Activated T-helper 1 cell treated with anti-CD3 and anti-CD28 coated beads, Interleukin-2, amount 50 U/mL, for 16 hours (primary cell): ENCODE measurements at places on chromosomes 12 and 14.

DNA sequence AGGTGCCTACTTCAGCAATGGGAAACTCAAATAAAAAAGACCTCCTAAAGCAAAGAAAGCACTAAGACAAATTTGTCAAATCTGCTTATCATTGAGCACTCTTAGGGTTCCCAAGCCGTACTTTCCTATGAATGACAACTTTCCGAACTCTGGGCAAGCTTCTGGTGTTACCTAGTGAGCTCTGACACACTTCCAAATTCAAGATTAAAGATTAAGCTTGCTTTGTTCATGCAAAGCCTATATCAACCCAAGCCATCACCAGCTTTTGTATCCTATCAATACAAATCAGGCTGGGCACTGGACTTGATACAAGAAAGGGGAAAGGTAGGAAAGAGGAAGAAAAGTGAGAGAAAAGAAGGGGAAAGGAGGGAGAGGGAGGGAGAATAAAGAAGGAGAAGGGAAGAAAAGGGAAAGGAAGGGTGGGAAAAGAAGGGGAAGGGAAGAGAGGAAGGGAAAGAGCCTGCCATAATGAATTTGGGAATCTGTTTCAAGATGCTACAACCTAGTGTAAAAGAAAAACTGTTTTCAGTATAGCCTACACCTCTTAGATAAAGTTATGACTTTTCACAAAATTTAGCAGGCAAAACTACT is 23.8 kb upstream of the FBLN5 start:
- no peak for DNase-seq

- no peak for DNase-seq
These were observed 71.2 kb downstream of the NINJ2 start for GRCh38 chr12:592024-592505.

- DNase-seq: no peak
These were observed 46.9 kb downstream of the CYP46A1 start for GRCh38 chr14:99730876-99731546.

GRCh38 chr12:102883204-102883799 is 33.7 kb downstream of the PAH start:
- DNase-seq: no peak

- no peak for DNase-seq
These were observed 377.7 kb downstream of the SLC16A7 start for GRCh38 chr12:59973515-59973914.

GRCh38 chr14:55572578-55572977 is 7.4 kb upstream of the KTN1 start:
- no peak for DNase-seq

DNA sequence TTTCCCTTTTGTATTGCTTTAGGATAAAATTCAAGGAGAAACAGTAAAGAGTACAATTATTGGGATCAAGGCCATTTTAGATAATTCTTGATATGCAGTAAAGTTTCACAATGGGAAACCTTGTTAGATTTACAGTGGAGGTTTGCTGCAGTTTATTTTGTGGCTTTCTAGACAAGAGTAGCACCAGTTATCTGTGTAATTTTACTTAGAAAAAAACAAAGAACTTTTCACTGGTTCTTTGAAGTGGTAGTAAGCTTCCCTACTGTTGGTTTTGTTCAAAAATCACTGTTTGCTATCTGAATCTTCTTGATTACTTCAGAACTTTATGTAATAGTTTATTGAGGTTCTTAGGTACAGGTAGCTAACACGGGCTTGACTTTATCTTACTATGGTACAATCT is 42.0 kb downstream of the ADIPOR2 start:
- no peak for DNase-seq

DNA sequence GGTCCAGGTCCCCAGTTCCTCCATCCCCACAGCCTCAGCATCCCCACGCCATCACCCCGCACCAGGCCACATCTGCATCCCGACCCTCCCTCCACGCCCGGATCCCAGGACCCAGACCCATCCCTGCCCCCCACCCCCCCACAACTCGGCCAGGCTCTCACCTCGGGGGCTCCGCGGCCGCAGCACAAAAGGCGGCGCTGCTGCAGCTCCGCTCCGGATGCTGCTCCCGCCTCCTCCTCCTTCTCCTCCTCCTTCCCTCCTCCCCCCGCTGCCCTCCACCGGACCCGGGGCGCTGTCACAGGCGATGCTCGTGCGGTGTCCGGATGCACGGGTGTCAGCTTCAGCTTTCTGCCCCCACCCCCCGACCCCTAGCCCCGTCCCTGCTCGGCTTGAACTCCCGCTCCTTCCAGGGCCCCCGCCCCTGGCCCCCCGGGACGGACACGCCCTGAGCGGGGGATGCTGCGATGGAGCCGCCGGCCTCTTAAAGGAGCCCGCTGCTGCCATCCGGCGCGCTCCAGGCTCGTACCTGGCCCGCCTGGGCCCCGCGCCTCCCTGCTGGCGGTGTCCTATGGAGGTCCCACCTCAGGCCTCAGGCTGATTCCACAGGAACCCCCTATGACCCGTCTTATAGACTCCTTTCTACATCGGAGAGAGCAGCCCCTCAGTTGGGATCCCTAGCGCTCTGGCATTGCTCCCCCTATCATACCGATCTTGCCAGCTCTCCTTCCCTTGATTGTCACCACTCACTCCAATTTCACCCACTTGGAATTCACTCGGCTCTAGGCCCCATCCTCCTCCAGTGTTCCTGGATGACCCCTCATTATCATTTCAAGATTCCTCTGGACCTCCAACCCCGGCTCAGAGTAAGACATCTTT is at the start of gene MAP3K12:
Gene MAP3K12 (minus strand): TSS at position 193 of the 876 bp plus-strand sequence. CDS start 12,067 bp downstream, outside the sequence.
- peak; percentile 34 for DNase-seq

DNA sequence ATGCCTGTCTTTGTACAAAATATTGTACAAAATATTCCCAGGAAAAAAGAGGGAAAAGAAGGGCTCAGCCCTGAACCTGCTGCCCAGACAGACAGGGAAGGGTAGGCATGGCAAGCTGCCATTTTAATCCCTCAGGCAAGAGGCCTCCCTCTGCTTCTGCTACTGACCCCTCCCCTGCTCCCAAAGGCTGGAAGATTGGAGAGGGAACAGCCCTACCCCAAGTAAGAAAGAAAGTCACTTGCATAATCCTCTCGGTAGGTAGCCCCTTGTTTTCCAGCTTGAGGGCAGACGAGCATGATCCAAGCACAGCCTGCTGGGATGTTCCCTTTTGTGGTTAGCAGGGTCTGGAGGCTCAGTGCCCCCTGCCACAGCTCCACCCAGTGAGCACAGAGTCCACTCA is 20.7 kb downstream of the ADCY6 start:
- no peak for DNase-seq

DNA sequence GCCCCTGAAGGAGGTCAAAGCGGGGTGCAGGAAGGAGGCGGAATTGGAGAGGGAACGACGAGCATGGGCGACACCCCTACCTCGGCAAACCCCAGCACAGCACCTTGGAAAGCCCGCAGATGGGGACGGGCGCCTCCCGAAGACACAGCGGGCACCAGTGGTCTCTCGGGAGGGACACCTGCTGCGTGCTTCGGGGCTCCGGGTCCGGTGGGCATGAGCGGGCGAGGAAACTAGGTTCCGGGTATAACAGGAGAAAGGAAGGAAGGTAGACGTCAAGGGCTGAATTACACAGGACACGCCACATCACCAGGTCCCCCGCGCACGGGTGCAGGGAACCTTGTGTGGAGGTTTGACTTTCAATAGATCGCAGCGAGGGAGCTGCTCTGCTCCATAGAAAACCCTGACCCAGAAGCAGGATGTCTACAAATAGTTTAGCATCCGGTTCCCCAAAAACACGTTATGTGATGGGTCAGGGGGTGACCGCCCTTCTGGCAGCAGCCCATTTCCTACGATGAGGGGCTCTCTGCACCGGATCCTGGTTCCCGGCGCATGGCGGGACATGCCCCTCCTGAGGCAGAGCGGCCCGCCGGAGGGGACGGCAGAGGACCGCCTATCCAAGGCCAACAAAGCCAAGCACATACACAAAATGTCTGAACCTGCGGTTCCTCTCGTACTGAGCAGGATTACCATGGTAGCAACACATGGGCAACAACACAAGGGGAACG is 196.9 kb downstream of the ALG10 start:
- DNase-seq: no peak

DNA sequence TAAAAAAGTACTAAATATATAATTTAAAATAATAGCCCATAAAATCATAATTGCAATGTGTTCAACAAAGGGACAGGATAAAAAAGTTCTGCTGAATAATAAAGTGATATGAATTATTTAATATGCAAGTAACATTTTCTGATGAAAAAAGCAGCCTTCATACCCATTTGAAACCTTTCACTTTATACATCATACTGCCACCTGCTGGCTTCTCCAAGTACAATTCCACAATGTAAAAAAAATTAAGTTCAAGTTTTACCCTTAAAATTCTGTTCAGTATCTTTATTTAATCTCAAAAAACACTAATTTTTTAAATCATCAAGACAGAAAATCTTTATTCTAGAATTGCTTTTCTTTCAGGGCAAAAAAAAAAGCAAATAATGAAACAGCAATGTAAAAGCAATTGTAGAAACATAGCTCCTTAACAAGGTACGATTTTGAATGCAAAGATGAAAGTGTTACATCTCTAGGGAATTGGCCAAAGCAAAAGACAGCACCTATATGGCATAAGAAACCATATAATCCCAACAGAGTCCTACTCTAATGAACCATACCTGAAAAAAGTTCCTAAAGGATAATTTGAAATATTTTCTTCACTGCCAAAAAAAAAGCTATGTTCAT is 15.0 kb downstream of the MDM1 start:
- DNase-seq: no peak

DNA sequence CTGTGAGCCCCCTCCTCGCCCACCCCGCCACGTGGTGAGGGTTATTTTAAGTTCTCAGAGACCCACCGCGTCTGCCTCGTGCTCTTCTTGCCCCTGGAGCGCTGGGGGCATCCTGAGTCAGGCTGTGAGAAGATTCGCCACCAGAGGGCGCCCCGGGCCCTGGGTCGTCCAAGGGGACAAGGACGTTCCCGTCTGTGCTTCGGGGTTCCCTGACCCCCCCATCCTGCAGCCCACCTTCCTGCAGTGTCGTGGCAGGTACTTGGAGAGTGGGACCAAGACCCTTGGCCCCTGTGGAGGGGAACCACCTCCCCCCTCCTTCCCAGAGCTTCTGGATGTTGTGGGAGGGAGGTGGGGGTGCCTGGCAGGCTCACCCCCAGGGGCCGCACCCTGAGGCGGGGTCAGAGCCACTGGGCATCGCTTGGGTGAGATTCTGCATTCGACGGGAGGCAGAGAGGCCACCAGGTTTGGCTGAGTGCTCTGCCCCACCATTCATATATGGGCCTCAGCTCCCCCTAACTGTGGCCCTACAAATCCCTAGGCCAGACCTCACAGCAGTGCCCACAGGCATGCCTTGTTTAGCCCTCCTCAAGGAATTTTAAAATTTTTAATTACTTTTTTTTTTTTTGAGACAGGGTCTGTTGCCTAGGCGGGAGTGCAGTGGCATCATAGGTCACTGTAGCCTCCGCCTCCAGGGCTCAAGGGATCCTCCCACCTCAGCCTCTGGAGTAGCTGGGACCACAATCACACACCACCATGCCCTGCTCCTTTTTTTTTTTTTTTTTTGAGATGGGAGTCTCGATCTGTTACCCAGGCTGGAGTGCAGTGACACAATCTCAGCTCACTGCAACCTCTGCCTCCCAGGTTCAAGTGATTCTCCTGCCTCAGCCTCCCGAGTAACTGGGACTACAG is 17.0 kb downstream of the RHOF start:
- DNase-seq: peak; percentile 93

DNA sequence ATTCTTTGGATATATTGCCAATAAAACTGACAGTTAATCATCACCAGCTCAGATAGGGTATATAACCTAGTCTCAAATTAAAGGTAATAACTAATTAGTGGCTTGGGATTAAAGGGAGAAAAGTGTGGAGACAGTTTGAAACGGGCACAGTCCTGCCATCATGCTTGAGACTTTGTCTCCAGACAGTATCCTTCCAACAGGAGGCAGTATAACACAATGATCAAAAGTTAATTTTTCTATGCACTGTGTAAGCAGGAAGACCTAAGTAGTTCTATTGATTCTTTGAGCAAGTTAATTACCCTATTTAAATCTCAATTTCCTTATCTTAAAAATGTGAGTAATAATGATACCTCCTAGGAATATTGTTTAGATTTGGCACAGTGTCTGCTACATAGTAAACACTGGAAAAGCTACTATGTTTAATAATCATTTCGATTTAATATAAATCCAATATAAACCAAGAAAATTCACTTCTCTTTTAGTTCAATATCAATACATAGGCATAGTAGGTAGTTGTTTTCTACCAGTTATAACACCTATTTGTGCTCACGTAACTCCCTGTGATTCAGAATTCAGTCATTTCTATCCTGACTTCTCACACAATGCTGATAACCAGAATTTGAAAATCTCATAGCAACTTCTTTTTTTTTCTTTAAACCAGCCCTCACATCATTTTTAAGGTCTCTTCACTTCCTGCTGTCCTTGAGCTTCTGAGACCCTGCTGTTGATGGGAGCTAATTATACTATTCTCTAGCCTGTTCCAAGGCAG is 53.7 kb downstream of the GALNT4 start:
- DNase-seq: no peak

DNA sequence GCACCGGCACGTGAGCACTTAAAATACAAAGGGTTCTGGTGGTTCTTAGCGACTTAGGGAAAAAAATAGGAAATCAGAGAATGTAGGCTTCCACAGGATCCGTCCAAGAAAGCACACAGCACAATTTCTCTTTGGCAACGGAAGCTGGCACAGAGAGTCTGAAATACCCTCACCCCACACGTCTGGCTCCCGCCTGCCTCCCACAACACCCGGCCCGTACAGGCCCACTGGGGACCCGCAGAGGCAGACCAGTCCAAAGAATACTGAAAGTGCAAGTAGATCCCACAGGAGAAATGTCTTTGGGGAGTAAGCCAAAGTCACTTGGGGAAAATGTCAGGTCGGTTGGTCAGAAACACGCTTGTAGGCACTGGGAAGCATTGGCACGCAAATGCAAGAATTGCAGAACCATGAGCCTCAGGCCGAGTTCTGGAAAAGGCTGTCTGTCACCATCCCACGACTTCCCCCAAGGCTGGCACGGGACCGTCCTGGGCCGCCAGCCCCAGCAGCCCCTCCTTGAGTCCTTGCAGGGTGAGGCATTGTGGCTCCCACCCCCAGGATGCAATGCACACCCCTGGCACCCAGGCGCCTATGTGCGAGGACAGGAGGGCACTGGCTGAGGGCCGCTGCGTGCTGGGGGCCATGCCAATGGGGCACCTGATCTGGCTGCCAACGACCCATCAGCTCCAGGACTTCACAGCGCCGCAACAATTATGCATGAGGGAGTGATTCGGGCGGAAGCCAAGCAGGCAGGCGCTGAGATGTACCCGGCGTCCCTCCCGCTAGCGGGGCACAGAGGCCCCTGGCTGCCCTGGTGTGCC is 29.7 kb downstream of the CHGA start:
- no peak for DNase-seq

GRCh38 chr14:35205737-35206136 is 83.4 kb downstream of the PRORP start:
- DNase-seq: no peak

GRCh38 chr12:87382436-87382835 is 646.8 kb downstream of the C12orf50 start:
- no peak for DNase-seq

GRCh38 chr12:31578632-31579031 is 12.3 kb downstream of the DENND5B start:
- DNase-seq: no peak
